ENCODE measurements at places on chromosomes 2 and 18.
A peak's percentile ranks its signal among the peaks of the same experiment; 100 is the strongest.

GRCh38 chr2:200677721-200678532 is 92.1 kb downstream of the AOX1 start:
- DNase-seq: no peak

DNA sequence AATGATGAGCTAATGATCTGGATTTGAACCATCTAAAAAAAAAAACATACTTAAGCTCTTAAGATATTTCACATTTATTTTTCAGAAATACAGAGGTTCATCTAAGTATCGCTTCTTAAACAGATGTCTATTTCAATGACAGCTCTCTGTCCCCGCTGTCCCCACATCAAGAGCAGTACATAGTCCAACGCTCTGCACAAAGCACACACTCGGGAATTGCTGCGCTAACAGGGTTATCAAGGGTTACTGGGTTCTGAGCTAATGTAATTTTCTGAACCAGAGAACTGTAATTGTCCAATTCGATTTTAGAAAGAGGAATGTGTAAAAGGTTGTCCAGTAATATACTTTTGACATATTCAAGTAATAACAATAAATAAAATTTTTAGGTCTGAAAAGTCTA is 58.8 kb upstream of the ST8SIA5 start:
- DNase-seq: no peak

GRCh38 chr18:79203017-79203605 is 133.9 kb downstream of the ATP9B start:
- peak; percentile 1 for DNase-seq

- no peak for DNase-seq
Observed at GRCh38 chr2:218991674-218992168, 1.5 kb downstream of the CRYBA2 start.

DNA sequence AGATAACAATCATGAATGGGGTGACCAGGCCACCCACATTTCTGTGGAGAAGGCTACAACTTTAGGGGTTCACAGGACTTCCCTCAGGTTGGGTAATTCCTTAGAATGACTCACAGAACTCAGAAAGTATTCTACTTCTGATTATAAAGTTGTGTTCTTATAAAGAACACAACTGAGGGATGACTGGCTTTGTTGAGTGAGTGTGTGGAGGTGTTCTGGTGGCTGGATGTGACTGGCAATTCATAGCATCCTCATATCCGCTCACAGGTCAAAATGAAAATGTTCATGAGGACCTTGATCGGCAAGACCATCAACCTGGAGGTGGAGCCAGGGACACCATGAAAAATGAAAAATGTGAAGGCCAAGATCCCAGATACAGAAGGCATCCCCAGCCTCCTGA is 143.3 kb upstream of the CAB39 start:
- DNase-seq: no peak

DNA sequence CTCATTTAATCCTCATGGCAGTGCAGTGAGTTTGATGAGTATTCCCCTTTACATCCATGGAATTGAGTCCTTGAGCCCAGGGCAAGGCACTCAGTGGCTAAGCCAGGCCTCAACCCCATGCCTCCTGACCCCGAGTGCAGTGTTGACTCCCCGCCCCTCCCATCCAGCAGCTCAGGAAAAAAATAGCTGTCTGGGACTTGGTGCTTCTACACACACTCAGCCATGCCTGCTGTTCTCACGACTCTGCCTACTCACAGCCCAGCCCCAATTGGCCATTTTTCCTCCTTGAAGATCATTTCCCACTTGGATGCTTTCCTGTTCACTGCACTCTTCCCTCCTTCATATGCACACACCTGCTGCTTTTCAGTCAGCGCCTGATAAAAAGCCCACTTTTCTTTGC is 8.8 kb downstream of the FOSL2 start:
- no peak for DNase-seq

DNA sequence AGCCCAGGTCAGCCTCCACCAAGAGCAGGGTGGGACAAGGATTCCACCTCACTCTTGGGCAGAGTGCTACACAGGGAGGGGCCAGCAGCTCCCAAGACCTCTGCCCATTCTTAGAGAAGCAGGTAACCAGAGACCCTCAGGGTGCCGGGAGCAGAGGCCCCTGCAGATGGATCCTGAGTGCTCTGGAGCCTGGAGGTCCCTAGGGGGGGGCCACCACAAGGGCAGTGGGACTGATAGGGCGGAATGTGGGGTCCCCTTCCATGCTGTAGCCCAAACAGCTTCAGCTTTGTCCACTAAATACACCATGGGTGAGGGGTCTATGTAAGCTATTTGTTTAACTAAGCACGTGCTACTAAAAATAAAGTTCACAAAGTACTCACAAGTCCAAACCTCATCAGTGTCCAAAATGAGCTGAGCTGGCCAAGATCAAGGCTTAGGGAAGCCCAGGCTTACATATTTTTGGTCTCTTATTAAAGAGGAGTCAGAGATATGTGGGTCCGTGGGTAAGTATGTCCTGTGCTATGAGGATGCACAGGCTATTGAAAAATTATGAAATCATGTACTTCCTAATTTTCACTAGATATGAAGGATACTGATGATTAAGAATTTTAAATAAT is 21.5 kb upstream of the GPC1 start:
- DNase-seq: no peak
